ENCODE measurements at places on chromosomes 2 and 18. TPM values are rescaled to one million over a fixed set of nuclear protein-coding genes. Genes with fewer than 3 reads are reported as not detected.

DNAJC5G gene
- not detected for total RNA-seq

DNA sequence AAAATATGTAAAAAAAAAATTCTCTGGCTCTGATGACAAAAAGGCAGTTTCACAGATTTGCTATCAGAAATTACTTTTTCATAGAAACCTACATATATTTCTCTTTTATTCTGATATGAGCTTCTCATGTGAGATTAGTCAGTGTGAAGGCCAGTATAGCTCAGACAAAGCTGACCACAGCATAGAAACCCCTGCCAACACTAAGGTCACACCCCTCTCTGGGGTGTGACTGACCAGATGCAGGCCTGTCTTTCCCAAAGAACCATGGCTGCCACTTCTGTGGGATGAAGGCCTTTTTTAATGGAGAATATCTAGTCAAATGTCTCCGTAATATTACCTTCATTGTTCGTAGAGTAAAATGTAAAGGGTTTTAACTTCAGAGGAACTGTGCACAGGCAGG, 330.3 kb upstream of the KCNJ3 start:
- DNase-seq: no peak

DNA sequence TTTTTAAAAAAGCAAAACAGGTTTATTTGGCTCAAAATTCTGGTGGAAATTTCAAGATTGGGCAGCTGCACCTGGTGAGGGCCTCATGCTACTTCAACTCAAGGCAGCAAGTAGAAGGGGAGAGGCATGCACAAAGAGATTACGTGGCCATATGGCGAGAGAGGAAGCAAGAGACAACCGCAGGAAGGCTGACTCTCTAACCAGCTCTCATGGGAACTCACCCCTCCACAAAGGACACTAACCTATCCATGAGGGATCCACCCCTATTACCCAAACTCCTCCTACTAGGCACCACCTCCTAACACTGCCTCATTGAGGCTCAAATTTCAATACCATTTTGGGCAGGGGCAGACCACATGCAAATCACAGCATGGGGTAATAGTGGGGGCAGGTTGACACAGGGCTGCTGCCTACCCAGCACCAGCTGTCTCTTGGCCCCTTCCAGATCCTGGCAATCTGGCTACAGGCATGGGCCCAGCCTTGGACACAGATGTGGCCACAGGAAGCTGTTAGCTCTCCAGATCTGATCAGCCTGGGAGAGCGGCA, 2.0 kb upstream of the CAPN10 start:
- DNase-seq: no peak

GRCh38 chr2:30527859-30528258, 80.8 kb downstream of the LCLAT1 start:
- no peak for DNase-seq

- DNase-seq: no peak
Measured at GRCh38 chr2:64203858-64204632, 59.8 kb upstream of the PELI1 start.

- no peak for DNase-seq
Measured at GRCh38 chr18:73023975-73024374, 156.2 kb upstream of the NETO1 start.

BCL2 gene
- total RNA-seq: 2.1 TPM

Measured in liver (tissue), 10 donors.